ENCODE measurements at places on chromosomes 7 and 10.

GRCh38 chr10:48900371-48900801 lies 39.3 kb downstream of the LRRC18 start:
- no peak for DNase-seq

GRCh38 chr10:21514129-21514817 lies 11.2 kb downstream of the SKIDA1 start:
- no peak for DNase-seq

DNA sequence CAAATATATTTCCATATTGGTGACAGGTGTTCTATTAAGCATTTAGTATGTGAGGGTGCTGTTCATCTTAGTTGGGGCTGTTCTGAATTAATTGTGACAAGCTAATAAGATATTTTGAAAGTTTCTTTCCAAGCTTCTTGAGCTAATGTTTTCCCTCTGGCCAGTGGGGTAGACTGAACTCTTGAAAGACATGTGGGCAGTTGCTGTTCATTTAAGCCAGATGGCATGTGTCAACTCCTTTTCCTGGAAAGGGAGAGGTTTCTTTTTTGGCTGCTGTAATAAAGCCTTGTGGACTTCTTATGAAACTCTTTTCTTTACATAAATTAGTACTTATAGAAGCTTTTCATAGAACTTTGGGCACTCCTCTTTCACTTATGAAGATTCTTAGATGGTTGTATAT lies 21.7 kb downstream of the RAB18 start:
- no peak for DNase-seq

DNA sequence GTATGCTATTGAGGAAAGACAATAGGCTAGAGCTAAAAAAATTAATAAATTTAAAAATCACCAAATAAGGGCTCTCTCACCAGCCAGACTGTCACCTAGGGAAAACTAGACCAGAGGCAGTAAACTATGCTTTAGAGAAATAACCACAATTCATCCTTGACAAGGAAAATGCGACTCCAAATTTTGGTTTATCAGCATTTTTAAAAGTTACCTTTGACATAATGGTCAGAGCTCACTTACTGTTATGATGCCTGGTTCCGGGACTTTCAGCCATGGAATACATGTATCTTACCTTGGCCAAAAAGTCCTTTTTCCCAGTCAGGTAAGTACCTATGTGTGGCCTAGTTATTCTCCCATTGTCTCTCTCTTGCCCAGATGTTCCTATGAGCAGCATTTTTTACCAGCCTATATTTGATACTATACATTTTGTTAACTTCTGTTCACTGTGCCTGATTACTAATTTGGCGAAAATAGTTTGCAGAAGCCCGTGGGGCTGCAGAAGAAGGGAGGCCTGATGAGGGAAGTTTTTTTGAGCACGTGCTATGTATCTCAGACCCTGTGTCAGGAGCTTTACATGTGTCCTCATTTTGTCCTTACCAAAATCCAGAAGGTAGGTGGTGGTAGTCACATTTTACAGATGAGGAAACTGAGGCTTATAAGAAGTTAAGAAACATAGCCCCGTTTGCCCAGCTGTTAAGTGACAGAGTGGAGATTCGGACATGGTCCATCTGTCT lies 149.7 kb downstream of the CELF2 start:
- DNase-seq = no peak

- DNase-seq = no peak
Measured at GRCh38 chr7:55438085-55438756, 73.1 kb downstream of the LANCL2 start.

DNA sequence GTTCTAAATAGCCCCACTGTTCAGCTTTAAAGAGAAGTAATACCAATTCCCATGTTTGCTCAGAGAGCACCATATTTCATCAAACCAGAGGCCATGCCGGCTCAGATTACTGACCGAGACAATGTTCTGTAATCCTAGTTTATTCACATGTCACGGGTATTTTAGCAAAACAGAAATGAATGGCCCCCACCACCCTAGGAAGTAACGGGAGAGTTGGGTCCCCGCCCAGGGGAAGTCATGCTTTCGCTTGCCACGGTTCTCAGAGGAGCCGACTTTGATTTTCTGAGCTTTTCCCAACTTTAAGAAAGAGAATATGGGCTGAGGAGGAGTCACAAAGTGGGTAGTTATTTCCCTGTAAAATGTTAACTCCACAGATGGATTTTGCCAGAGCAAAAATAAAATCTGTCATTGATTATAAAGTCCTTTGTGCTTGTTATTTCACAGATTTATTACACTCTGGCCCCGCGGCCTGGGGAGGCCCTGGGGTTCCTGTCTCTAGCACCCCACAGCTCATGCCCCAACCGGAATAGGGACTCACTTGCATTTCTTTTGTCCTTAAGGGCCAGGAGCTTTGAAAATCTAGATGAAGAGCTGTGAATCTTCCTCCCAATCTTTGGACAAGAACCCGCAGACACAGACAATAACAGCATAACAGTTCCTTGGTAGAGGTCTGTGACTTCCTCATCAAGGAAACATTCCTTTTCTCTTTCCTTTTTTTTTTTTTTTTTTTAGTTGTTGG lies 3.7 kb upstream of the GDF10 start:
- peak; percentile 56 for DNase-seq

GRCh38 chr10:81961451-81962184 lies 86.6 kb downstream of the NRG3 start:
- DNase-seq = no peak

- DNase-seq = no peak
Measured at GRCh38 chr7:98562381-98562823, 54.7 kb upstream of the NPTX2 start.

DNA sequence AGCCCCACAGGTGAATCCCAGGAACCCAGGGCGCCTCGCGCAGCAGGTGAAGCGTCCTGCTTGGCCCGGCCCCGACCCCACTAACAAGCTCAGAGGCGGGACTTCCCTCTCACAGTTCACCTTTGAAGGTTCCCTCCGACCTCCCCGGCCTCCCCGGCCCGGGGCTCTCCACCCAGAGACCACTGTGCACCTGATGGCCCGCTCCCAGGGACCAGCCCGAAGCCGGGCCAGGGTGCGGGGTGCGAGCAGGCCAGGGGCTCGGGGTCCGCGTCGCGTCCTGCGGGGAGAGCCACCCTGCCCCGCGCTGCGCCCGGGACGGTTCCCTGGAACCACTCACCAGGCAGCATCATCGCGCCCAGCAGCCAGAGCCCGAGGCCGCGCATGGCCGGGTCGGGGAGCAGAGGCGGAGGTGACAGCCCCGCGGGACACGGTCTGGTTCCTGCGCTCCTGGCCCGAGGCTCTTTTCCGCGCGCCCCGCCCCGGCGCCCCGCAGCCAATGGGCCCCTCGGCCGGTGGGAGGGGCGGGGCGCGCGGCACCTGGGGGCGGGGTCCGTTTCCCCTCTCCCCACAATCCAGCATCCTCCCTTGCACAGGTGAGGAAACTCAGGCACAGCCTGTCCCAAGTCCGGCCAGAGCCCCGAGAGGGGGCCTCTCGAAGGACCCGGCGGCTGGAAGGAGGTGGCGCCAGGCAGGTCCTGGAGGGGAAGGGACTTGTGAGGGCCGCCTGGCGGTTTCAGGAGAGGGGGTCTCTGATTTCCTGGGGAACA lies at the start of gene ADAM8:
TSS of gene ADAM8 (minus strand) at position 434 of the 767 bp plus-strand sequence. CDS start at position 383, 51 bp downstream.
- DNase-seq = no peak

DNA sequence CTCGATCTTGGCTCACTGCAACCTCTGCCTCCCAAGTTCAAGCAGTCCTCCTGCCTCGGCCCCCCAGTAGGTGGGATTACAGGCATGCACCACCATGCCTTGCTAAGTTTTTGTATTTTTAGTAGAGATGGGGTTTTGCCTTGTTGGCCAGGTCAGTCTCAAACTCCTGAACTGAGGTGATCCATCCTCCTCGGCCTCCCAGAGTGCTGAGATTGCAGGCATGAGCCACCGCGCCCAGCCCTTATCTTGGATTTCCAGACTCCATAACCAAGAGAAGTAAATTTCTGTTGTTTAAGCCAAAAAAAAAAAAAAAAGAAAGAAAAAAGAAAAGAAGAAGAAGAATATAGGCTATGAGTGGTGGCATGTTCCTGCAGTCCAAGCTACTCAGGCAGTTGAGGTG lies 53.3 kb upstream of the RABGEF1 start:
- no peak for DNase-seq

- DNase-seq = no peak
Measured at GRCh38 chr10:35027567-35027966, 62.6 kb downstream of the CUL2 start.

DNA sequence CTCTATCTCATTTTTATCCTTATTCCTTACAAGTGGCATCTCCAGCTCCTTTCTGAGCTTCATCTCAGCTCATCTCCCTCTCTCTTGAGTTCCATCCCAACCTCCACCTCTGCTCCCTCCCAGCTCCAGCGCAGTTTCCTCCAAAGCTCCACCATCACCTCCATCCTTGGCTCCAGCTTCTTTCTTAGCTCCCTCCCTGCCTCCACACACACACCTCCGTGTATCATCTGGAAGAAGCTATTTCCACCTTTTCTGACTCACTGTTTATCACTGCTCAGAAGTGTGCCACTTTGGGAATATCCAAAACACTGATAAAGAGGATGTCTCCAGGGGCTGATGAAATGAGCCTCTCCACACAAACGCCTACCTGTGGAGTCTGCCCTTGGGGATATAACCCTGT lies 481.4 kb downstream of the PTPRN2 start:
- no peak for DNase-seq

GRCh38 chr7:105228555-105228954 lies 160.2 kb downstream of the SRPK2 start:
- DNase-seq = no peak

DNA sequence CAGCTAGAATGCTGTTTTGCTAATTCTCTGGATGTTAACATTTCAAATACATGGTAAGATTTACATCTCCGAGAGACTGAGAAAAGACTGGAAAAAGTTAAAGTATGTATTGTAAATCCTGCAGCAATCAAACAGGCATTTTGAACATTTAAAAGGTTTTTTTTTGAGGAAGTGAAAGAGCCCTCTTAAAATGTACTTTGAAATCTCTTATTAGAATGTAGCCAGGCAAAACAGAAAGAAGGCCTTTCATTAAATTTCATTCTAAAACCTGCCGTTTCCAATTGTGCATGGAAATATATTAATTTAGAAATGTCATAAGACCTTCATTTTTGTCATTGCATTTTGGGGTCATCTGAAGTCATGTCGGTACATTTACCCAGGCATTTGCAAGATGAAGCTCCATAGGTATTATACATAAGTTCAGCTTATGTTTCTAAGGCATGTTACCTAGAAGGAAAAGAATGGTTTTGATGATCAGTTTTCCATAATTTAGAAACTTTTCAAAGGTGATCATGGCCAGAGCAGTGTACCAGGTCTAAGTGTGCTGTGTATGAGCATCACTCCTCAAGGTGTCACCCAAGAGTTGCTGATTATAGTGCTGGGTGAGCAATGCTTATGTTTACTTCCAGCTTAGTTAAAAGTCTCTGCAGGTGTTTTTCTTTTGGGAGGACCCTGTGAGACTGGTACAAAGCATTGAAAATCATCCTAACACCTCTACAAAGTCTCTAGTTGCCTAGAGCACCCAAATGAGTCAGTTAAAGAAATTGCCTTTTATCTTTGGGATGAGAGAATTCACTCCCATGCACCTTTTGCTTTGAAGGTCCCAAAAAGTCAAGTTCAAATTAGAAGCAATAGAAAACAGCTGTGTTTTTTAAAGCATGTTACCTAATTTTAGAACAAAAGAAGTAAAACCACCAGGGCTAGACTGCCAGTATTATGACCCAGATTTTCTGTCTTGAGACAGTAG lies 7.1 kb downstream of the ZNF736 start:
- no peak for DNase-seq

- no peak for DNase-seq
Measured at GRCh38 chr7:94907026-94907810, at the start of gene PPP1R9A. Gene PPP1R9A (plus strand): TSS chr7:94907594. CDS start chr7:94910114, 2,520 bp downstream.

- DNase-seq = no peak
Measured at GRCh38 chr7:13034693-13035092, 347.3 kb downstream of the ARL4A start.

DNA sequence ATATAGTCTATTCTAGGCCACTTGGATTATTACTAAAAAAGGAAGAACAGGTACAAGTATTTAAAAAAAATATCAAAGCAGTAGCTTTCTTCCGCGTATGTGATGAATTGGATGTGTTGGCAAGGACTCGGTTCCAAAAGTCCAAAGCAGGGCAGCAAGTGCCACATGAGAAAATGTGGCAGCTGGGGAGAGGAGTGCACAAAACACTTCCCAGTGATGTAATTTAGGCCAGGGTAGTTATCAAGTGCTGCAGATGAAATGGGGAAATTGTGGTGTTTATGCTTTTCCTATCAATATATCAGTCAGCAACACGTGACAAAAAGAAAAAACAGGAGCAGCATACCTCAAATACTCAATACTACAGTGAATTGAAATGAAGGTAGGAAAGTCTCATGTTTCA lies 7.0 kb downstream of the RHOBTB1 start:
- DNase-seq = no peak

- no peak for DNase-seq
Measured at GRCh38 chr7:102472126-102473041, 6.3 kb downstream of the POLR2J start.

DNA sequence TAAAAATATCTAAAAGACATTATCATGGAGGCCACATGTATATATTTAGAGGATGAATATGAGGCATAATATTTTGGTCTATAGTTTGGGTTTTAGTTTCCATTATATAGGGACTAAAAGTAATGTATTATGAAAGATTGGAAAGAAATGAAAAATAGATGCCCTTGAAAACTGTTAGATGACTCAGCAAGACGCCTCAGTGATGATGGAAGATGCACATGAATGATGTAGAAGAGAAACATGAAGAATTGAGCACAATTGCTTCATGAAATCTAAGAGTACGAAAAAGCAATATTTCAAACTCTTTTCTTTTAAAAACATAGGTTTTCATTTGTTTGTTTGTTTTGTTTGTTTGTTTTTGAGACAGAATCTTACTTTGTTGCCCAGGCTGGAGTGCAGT lies 89.8 kb downstream of the ARL4A start:
- DNase-seq = no peak

DNA sequence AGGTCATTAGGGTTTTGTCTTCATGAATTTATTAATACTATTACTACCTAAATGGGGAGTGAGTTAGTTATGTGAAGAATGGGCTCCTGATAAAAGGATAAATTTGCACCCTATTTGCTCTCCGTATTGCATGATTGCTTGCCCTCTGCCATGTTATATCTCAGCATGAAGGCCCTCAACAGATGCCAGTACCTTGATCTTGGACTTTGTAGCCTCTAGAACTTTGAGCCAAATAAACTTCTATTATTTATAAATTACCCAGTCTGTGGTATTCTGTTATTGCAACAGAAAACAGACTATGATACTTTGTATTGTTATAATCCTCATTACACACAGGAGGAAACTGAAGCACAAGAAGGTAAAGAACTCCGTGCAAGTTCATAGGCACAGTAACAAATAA lies 150.8 kb downstream of the AGMO start:
- DNase-seq = no peak

DNA sequence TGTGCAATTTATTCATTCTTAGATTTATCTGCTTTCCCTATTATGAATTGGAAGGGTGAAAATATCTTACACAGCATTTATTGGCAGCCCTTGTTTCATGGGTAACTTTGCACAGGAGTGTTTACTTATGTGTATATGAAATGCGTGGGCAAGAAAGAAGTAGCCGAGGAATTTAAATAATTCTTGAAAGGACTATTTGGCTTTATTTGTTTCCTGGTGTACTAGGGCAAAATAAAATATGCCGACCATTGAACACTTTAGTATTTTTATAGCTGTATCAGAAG lies 93.7 kb downstream of the ARID5B start:
- DNase-seq = no peak
